ENCODE measurements at places on chromosomes 3 and 15.

GRCh38 chr15:28115871-28116270, 16.8 kb upstream of the OCA2 start:
- DNase-seq = no peak

- DNase-seq = no peak
Observed at GRCh38 chr3:152279479-152279878, 10.8 kb downstream of the MBNL1 start.

GRCh38 chr3:130900959-130901358, 7.1 kb downstream of the ATP2C1 start:
- no peak for DNase-seq

GRCh38 chr3:183554377-183554776, 1.1 kb downstream of the KLHL6 start:
- peak; percentile 88 for DNase-seq

DNA sequence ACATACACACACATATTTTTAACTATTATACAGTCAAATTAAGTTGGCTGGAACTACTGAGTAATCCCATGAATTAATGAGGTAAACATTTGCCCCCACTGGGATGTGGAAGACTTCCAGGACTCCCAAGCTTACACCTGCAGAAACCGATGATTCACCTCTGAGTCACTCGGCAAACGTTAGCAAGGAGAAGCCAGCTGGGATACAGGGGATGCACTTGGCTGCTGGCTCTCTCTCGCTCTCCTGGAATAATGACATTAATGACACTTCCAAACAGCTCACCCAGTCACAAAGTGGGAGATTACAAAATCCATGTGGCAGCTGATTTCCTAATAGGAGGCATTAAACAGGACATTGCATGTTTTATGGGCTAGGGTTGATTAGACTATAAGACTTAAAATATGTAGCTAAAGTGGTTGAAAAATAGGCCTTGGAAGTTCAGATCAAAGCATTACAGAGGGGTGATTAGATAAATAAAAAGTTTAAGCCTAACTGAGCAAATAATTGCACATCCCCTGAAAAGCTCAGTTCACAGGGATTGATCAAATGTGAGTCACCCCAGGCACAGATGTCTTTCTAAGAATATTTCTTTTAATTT, 500.9 kb downstream of the SOX2 start:
- no peak for DNase-seq

- DNase-seq = no peak
Observed at GRCh38 chr15:83160741-83161140, 46.9 kb downstream of the HDGFL3 start.

DNA sequence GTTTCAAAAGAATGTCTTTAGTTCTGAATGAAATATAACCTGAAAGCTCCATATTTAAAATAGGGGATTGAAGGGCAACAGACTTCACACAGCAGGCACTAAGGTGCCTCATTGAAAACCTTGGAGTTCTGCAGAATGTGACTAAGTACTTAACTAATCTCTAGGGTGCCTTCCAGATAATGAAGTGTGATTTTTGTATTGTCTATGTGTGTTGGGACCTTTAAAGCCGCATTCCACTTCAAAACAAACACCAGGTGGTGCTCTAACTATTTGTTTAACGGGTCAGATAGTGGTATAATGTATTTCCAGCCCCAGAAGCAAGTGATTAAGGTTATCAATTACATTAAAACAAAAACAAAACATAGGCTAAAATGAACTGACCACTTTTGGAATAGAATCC, 28.0 kb downstream of the TFG start:
- peak; percentile 12 for DNase-seq

DNA sequence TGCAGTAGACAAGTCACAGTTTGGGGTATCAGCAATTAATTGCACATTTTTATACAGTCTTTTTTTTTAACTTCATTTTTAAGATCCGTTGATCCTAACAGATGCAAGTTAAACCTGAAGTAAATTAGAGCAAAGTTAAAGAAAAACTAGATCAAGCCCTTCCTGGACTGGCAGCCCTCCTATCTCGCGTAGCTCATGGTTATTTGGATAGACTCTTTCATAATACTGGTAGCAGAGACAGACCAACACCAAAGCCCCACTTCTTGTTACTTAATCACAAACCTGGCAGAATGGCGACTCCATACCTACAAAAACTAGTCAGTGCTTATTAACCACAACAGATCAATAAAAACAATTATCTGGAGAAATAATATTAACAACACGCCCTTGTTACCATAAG, 26.8 kb downstream of the SOX2 start:
- DNase-seq = no peak

DNA sequence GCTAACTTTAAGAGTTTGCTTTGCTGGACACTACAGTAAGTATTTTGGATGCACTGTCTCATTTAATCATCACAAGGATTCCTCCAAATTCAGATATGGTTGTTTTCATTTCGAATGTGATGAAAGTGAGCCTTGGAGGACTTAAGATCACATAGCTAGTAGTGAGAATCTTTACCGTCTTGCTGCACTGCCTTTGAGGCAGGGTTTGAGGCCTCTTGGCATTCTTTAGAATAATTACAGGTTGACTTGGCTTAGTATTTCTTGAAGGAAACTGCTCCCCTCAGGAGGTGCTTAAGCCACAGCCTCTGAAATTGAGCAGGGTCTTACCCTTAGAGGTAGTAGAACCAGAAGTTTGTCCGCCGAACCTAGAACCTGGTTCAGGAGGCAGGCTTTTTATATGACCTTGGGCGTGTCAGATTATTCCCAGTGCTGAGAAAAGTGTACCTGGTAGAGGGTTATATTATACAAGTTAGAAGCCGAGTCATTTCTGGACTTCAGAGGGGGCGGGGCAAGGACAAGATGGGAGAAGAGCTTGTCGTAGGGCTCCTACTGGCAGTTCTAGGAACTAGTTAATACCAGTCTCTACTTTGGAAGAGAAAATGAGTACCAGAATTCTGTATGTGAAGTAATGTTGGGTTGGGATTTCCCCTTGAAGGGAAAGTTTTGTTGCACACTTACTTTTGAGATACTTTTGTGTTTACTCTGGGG, 1.1 kb downstream of the TFG start:
- peak; percentile 65 for DNase-seq

DNA sequence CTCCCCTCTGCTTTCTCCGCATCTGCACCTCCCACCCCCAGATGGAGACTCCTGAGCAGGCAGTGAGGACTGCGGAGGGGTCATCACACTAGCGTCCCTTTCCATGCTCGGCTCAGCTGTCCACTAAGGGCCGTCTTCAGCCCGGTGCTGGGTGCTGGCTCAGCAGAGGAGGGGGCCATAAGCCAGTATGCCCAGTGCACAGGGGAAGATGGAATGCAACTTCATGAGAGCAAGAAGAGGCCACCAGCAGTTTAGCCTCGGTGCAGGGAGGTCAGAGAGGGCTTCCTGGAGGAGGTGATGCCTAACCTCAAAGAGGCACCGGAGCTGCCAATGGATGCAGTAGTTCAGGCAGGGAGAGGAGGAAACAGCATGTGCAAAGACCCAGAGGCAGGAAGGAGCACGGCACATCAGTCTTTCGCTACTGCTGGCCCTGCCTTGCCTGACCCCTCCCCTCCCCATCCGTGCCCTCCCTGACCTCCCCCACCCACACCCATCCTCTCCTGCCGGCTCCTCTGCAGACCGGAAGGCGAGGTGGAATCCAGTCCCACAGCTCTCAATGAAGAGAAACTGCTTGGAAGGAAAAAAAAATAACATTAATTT, 15.2 kb upstream of the PLXND1 start:
- no peak for DNase-seq

GRCh38 chr15:69725957-69726356, 273.3 kb downstream of the RPLP1 start:
- peak; percentile 88 for DNase-seq

- no peak for DNase-seq
Observed at GRCh38 chr3:131038326-131038725, 11.6 kb downstream of the NEK11 start.

GRCh38 chr15:72078887-72079286, 39.1 kb downstream of the MYO9A start:
- no peak for DNase-seq

- DNase-seq = no peak
Observed at GRCh38 chr3:76582632-76583378, 457.1 kb upstream of the ROBO2 start.

DNA sequence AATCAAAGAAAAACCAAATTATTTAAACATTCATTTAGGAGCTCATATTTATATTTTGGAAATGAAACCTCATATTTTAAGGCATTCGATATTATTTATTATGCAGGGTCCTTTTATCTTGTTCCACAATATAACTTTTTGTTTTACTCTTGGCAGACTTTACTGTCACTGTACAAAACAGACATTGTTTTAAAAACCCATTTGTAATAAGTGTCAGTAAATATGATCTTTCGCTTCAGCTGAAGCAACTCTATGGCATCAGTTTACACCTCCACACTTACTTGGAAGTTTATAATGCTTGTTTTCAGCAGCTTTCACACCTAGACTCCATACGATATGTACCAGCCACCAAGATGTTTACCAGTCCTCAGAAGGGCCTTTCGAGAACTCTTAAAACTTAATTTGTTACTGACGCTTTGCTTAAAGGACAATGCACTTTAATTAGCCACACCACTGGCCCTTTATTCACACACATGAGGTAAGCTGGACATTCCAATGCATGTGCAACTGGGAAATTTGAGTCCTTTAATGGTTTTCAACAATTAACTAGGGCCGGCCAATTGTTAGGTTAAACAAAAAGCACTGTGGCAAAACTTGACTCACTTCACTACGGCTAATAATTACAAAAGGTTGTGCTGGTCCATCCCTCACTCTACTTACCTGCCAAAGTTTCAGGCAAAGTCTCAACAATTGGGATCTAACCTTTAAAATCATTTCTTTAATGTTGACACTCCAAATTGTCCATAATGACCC, 16.7 kb downstream of the WWTR1 start:
- no peak for DNase-seq

- DNase-seq = no peak
Observed at GRCh38 chr3:182309120-182309519, 484.2 kb upstream of the ATP11B start.

- DNase-seq = peak; percentile 72
Observed at GRCh38 chr3:40317061-40317855, 7.8 kb downstream of the EIF1B start.

- DNase-seq = no peak
Observed at GRCh38 chr3:142274908-142275307, 49.5 kb upstream of the GK5 start.

- DNase-seq = no peak
Observed at GRCh38 chr3:94172695-94173310, 109.9 kb downstream of the NSUN3 start.

DNA sequence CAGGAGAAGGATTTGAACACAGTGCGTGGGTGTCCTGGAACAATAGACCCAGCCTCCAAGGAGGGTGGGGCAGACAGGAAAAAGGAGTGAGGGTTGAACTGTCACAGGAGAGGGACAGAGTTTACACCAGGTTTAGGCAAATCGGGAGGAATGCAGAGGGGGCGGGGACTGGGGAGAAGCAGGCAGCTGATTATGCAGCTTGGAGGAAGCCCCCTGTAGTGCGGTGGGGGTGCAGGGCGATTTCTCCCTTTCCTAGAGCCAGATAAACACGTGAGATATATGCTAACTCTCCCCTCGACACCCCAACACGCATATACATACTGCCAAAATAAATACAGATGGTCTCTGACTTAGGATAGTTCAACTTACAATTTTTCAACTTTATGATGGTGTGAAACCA, 108.6 kb upstream of the PRR20G start:
- no peak for DNase-seq

- DNase-seq = no peak
Observed at GRCh38 chr15:39850436-39850835, 67.8 kb upstream of the FSIP1 start.

DNA sequence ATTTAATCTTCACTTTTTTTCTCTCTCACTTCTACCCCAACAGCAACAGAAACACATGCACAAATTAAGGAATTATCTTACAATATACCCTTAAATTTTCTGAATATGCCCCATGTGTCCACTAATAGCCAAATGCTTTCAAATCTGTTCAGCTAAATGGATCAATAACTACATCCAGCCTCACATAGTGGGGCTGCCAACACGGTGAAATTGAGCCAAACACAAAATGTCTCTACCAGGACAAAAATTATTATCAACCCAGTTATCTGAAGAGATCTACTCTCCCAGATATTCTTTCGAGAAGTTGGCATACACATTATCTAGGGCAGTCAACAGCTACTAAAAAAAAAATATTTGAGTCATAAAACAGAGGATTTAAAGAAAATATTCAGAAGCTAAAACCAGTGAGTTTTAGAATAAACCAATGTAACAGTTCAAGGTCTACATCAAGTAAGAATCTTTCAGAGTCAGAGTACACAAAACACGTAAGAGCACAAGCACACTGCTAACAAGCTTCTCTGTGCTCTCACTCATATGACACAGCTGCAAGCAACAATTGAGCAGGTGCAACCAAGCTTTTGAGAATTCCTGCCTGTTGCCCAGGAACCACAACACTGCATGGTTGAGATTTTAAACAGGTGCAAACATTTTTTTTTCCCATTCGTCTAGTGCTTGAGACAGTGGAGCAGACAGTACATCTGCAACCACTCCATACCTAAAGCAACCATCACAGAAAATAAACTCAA, 247.7 kb downstream of the ZBTB20 start:
- DNase-seq = no peak

GRCh38 chr3:123813876-123814275, 70.3 kb downstream of the MYLK start:
- no peak for DNase-seq

DNA sequence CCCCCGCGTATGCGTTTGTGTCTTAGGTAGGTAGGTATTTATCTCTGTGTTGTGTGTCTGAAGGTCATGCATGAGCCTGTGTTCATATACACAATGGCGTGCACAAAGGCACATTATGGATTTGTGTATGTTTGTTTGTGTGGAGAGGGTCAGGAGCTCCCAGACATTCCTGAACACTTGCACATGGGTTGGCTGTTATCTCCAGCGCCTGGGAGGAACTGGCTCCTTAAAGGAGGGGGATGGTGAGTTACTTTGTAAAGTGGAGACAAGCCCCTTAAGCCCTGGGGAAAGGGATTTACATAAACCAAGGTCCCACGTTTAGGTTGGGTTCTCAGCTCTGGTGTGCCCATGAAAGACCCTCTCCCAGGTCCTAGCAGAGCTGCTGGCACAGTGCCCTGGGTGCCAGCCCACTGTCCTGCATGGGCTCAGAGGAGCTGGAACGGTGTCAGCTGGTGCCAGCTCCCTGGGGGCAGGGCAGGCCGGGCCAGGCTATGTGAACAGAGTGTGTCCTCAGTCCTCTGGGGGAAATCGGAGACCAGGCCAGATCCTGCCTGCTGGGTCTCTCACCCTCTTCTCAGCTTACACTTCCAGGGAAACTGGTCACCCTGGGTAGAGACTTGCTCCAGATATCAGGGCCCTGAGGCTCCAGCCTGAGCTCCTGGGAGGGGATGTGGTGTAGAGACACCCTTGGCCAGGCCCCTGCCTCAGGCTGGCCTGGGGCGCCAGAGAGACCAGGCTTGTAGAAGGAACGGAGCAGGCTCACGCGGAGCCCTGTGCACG, 25.1 kb downstream of the SNX33 start:
- DNase-seq = no peak

Measured in suppressor macrophage (primary cell).